ENCODE measurements at places on chromosomes 16 and 17.

GRCh38 chr16:60199150-60199549 lies 1465.0 kb upstream of the GOT2 start:
- DNase-seq = no peak

DNA sequence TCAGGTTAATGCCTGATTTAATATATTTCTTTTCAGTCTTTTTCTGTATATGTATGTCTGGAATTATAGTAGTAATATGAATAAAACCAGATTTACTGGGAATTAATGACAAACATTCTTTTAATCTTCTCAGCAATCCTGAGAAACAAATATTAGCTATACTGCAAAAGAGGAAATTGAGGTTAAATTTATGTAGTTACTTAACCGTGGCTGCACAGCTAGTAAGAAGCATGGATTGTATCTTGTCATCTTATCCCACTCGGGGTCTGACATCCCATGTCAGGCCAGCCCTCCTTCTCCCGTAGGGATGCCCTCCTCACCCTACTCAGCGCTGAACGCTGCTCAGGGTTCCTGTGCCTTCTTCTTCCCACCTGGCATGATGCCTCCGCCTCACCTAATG lies 143.0 kb downstream of the FTO start:
- no peak for DNase-seq

GRCh38 chr16:71794018-71794417 lies 14.6 kb downstream of the AP1G1 start:
- DNase-seq = no peak

DNA sequence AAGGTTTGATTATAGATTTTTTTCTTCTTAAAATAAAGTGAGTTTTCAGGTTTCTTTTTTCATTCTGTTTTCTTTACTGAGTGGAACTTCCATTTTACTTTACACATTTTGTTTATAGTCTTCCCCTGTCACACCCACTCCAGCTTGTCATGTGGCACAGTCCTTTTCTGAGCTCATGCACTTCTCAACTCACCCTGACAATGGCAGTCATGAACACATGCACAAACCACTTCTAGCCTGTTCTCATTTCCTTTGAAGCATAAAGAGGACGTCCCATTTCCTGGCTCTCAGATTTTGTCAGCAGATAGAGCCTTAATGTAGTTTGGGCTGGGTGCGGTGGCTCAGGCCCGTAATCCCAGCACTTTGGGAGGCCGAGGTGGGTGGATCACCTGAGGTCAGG lies 168.0 kb downstream of the AHSP start:
- DNase-seq = no peak

- DNase-seq = no peak
Measured at GRCh38 chr16:88655733-88656281, 5.0 kb upstream of the CYBA start.

DNA sequence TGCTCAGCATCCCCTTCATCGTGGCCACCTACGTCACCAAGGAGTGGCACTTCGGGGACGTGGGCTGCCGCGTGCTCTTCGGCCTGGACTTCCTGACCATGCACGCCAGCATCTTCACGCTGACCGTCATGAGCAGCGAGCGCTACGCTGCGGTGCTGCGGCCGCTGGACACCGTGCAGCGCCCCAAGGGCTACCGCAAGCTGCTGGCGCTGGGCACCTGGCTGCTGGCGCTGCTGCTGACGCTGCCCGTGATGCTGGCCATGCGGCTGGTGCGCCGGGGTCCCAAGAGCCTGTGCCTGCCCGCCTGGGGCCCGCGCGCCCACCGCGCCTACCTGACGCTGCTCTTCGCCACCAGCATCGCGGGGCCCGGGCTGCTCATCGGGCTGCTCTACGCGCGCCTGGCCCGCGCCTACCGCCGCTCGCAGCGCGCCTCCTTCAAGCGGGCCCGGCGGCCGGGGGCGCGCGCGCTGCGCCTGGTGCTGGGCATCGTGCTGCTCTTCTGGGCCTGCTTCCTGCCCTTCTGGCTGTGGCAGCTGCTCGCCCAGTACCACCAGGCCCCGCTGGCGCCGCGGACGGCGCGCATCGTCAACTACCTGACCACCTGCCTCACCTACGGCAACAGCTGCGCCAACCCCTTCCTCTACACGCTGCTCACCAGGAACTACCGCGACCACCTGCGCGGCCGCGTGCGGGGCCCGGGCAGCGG lies 3.2 kb downstream of the UTS2R start:
- DNase-seq = no peak

DNA sequence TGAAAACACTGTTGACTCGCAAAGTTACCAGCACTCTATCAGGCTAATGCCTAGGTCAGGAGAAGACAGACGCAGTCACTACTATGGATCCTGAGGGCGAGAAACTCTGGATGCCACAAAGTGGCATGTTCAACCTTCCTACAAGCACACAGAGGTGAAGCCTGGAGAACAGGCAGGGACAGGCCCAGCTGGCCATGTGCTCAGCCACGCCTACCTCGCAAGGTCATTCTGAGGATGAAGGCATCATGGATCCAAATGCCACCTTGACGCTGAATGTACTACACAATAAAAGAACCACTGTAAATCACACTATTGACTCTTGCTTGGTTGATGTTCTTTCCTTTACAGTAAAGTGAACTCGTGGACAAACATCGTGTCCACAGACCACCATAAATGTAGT lies 85.8 kb downstream of the ANKRD11 start:
- no peak for DNase-seq

GRCh38 chr16:83054283-83054682 lies 427.5 kb downstream of the CDH13 start:
- DNase-seq = no peak

- no peak for DNase-seq
Measured at GRCh38 chr16:30397776-30398660, 2.8 kb downstream of the ZNF48 start.

- DNase-seq = no peak
Measured at GRCh38 chr16:3536271-3536731, 35.5 kb downstream of the CLUAP1 start.

DNA sequence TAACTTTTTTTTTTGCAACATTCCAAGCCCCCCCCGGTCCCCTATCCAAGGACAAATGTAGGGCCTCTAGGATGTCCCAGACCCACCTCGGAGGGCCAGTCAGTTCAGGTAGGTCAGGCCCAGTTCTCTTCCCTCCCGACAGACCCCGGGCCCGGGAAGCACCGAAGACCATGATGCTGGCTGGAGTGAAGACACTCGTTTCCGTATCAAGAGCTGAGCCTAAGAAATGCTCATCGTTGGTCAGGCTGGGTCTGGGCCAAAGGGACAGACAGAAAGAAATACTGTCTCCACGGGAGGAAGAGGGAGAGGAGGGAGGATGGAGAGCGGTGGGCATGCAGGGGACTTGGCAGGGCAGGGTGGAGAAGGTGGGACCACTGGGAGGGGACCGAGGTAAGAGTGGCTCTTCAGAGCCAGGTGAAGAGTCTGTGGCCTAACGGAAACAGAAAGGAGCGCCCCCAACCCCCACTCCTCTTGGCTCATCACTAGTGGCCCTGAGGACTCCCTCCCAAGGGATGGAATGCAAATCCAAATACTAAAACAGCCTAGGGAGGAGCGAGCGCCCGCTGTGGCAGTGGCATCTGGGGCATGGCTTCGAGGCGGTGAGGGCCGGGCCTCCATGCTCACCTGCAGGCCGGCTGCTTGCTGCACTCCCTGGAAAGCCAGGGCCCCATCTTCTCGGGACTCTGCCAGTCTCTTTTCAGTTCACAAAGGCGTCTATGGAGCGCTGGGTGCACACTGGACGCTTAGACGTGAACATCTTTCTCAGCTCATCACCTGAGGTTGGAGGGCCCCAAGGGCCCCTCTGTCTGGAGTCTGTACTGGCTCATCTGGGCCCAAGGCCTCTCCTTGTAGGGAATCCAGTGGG lies 1.7 kb upstream of the ROGDI start:
- no peak for DNase-seq

DNA sequence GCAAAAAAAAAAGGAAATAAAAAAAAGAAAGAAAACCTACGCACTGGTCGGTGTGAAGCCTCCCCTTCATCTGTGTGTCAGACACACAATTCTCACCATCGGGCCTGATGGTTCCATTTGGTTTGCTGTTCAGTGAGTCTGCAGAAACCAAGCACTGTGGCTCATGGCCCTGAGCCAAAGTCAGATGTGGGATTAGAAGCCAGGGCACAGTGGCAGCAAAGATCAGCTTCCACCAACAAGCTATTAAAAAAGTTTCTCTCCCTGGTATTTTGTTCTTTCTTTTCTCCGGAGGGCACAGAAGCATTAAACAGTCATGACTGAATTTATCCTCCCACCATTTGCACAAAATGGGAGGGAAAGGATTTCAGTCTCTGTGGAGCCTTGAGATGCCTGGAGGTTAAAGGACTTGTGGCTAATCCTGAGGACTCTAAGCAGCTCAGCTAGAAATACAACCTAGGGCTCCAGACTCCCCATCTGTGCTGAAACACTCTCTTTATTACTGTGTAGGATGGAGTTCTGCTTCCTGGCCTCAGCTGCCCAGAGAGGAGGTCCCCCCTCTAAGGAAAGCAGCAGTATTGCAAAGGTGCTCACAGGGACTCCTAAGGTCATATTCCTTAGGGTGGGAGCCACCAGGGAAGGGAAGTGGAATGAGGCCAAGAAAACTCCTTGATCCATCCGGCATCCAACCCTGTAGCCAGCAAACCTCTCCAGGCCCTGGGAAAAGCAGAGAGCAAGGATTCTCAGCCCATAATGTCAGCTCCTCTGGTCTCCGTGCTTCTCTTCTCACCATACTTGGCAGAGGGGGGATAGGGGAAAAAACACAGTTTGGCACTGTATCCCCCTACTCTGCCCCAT lies 28.2 kb downstream of the SLC39A11 start:
- no peak for DNase-seq

GRCh38 chr16:63652091-63652490 lies 1469.8 kb downstream of the CDH11 start:
- no peak for DNase-seq

GRCh38 chr17:45973099-45973780 lies 25.8 kb upstream of the STH start:
- no peak for DNase-seq

DNA sequence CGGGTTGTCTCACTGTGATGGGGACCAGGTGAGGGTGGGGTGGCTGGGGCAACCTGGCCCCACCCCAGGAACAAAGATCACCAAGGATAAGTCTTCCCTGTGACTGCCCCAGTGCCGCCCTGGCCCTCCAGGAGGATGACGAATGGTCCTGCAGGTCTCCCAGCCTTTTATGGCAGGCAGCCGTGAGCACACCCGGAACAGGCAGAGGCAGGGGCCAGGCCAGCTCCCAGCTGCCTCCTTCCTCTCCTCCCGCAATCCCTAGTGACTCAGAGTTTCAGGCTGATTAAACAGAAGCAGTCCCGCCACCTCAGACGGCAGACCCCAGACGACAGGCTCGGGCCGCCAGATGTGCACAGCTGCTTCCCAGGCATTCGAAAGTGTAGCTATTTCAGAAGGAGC lies 13.3 kb downstream of the JUP start:
- peak; percentile 47 for DNase-seq

DNA sequence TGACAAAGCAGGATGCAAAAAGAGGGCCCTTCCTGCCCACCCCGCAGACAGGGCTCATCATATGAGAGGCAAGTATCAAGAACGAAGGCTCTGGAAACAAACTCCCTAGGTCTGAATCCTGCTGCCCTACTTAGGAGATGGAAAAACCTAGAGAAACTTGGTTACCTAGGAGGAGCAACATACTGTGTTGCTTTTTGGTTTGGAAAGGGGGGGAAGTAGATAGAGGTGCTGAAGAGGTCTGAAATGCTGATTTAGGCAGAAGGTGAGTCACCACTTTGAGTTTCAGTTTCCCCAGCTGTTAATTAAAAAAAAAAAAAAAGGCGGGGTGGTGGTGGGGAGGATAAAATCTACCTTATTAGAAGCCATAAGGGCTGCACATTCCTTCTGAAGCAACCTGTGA lies 1.5 kb downstream of the N4BP1 start:
- no peak for DNase-seq

GRCh38 chr17:40538936-40539705 lies 26.2 kb downstream of the CCR7 start:
- no peak for DNase-seq

DNA sequence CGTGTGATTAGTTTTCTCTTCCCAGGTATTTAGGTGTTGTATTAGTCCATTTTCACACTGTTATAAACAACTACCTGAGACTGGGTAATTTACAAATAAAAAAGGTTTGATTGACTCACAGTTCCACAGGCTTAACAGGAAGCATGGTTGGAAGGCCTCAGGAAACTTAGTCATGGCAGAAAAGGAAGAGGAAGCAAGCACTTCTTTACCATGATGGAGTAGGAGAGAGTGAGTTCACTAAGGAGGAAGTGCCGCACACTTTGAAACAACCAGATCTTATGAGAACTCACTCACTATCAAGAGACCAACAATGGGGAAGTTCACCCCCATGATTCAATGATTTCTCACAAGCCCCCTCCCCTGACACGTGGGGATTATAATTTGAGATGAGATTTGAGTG lies 1343.7 kb upstream of the GOT2 start:
- DNase-seq = no peak

DNA sequence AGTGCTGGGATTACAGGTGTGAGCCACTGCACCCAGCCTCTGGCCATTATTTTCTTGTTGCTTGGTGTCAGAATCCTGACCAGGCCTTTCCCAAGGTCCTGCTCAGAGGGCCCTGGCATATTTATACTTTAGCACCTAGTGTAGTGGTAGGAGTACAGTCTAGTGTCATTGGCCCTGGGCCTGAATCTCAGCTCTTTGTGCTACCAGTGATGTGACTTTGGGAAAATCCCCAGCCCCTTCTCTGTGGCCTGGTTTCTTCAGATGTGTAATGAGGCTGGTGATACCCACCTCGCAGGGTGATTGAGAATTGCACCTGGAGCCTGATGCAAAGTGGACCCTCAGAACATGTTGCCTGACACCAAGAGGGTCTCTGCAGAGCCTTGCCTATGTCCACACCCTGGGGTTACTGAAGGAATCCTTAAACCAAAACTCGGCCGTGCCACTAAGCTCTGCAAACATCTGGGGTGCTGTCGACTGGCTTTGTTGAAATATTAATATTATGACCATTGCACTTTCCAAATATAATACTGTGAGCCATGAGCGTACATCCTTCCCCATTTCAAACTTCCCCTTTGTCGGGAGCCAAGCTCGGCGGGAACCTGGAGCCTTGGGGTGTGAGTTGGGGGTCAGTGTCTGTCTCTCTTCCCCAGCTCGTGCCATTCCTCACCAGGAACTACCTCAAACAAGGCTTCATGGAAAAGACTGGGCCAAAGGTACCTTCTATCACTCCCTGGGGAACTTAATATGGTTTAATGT lies 18.0 kb upstream of the RNF135 start:
- DNase-seq = no peak

DNA sequence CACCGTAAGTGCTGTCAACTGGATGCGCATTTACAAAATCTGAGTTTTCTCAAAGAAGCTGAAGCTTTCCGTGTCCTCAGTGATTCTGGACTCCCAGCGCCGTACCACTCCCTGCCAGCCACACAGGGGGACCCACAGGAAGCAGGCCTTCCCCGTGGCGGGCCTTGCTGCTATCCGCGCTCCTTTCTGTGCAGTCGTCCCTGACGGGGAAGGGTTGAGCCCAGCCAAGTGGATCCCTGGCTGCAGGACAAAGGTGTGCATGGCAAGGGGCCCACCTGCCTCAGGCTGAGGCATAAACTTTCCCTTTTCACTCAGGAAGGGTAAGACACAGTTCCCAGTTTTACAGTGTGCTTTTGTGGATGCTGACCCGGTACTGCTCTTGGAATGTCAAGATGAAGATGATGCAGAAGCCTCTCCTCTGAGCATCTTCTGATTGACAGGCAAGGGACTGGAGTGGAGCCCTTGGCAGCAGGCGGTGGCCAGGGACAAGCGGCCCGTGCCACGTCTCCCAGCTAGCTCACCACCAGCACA lies 93.0 kb downstream of the ANKRD11 start:
- no peak for DNase-seq

Measured in NCI-H226 (cell line).